Iris pigment epithelial cell (primary cell): ENCODE measurements at places on chromosomes 2 and 18.

DNA sequence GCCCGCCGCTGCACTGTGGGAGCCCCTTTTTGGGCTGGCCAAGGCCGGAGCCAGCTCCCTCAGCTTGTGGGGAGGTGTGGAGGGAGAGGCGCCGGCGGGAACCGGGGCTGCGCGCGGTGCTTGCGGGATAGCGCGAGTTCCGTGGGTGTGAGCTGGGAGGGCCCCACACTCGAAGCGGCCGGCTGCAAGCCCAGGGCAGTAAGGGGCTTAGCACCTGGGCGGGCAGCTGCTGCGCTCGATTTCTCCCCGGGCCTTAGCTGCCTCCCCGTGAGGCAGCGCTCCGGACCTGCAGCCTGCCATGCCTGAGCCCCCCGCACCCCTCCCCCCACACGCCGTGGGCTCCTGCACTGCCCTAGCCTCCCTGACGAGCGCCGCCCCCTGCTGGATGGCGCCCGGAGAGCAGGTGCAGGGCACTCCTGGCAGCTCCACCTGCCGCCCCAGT, 124.4 kb downstream of the CCDC178 start:
- DNase-seq = no peak

DNA sequence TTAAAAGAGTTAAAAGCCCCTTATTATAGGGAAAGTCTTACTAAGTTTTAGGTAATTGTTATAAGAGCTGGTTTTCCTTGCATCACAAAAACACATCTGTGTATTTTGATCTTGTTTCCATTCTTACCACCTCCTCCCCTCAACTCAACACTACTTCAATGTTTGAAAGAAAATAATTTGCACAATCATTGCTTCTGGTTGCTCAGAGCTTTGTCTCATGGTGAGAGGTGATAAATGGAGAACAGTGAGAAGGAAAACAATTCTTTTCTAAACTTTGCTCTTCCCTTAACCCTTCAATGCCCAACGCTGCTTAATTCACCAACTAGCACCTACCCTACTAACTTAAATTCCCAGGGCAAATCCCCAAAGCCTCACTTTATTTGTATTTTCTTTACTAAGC, 268.1 kb upstream of the LINC00305 start:
- DNase-seq = no peak

GRCh38 chr2:146992057-146992456, 852.8 kb upstream of the ACVR2A start:
- peak; percentile 58 for DNase-seq

GRCh38 chr2:241074901-241075540, 27.1 kb downstream of the MTERF4 start:
- no peak for DNase-seq

- DNase-seq = no peak
Measured at GRCh38 chr2:196510246-196510645, 129.3 kb upstream of the CCDC150 start.

DNA sequence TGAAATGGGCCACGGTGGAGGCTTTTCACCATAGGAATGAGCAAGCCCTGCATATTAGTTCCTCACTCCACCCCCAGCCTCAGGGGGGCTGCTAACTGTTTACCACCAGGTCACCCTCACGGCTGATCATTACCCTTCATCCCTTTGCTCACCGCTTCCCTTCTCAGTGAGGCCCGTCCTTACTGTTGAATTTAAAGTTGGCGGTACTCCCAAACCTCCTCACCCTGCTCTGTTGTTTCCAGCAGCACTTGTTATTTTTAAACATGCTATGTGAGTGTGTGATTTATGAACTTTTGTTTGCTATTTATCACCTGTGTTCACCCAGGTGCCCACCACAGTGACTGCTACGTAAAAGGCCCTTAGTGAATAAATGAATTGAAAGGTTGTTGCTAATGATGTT, 243.6 kb downstream of the ZNF407 start:
- DNase-seq = no peak

GRCh38 chr2:121699421-121700333, 37.0 kb downstream of the NIFK start:
- peak; percentile 92 for DNase-seq

DNA sequence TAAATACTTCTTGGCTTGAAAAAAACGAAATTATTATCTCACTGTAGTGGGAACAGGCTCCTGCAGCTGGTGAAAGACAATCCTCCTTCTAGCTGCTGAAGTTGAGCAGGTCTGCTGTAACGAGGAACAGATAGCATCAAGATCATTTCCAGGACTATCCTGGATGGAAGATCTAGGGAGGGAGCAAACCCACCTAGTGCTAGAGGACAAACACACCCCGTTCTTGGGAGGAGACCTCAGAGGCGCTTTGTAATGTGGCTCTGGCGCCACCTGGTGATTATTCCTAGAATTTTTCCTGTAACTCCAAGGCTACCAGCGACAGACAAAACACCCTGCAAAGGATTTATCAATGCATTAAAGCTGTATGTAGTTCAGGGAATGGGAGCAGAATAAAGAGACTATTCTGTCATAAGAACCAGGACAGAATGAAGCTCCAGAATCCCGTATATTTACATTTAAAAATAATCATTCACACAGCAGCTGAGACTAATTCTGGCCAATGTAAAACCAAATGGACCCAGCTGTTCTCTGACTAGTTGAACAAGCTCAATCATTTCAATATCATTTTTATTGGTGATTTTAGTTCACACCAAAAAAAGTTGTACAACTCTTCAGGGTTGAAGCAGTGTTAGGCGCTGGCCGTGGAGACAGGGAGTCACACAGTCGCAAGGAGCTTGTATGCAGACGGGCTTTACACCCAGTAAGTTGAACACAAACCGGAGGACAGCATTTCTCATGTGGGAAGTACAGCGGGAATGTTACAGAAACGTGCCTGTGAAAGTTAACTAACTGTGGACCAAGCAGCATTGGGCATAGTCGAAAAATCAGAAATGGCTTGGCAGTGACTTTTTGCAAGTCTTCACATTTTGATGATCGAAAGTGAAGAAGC, 290.3 kb downstream of the TRIB2 start:
- peak; percentile 73 for DNase-seq
